HepG2 (cell line): ENCODE measurements at places on chromosomes 2 and 18.

GRCh38 chr18:22112215-22112614, 57.2 kb upstream of the GATA6 start:
- DNase-seq: no peak

GRCh38 chr2:64924170-64924934, 64.8 kb upstream of the SLC1A4 start:
- DNase-seq: no peak

DNA sequence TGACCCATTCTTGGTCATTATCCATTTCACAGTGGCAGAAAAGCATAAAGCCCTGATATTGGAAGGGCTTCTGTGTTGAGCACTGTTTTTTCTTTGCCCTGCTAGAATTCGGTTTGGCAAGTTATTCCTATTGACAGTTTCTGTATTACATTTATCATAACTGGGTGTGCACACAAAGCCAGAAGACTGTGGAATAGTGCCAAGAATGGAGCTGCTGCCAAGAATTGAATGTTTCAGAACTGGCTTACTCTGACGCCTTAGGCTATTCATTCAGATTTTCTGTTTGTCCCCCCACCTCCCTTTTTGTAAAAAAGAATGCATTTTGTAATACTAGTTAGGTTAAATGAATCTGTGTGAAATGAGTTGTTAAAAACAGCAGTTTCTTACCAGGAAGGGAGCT, 12.7 kb downstream of the KDM3A start:
- DNase-seq: no peak

DNA sequence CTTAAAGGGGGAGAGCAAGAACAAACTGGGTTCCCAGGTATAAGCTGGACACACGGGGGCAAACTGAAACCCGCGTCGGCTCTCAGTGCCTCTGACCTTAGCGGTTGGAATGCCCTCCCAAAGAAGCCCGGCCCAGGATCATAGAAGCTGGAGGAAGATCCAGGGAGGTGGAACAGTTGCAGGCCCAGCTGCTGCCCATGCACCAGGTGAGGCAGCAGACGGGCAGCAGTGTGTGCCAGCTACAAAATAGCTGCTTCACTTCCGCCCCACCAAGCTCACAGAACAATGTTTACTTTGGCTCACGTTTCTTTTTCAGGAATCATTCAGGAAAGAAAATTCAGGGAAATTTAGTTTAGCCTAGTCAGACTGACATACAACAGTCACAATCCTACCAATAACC, 3.9 kb upstream of the ERMN start:
- no peak for DNase-seq

- DNase-seq: no peak
Measured at GRCh38 chr2:1758171-1758570, 13.9 kb upstream of the PXDN start.

DNA sequence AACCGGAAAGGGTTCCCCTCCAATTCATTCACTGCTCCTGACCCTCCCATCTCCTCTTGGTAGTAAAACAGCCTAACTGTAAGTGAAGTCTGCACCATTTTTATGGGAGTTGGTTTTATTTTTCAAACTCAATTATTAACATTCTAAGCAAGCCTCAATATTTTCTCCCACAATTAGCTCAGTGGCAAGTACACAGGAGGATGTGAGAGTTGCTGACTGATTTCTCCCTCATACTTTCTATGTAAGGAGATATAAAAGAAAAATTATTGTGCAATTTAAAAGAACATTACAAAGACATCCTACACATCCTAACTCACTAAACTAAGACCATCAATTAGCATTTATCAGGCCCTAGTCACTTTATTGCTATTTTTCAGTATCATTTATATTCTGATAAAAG, 73.9 kb downstream of the PIAS2 start:
- DNase-seq: no peak

DNA sequence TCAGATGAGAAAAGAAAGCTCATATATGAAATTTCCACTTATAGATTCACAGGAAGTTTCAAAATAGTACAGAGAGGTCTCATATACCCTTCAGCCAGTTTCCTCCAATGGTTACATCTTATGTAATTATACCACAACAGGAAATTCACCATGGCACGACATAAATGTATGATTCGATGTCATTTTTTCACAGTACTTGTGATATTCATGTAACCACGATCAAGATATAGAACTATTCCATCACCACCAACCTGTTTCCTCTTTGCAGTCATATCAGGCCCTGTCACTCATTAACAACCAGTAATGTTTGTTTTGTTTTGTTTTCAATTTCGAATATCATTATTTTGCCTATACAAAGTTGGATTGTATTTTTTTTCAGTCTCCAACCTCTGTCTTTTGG, 314.3 kb upstream of the POU3F3 start:
- no peak for DNase-seq

DNA sequence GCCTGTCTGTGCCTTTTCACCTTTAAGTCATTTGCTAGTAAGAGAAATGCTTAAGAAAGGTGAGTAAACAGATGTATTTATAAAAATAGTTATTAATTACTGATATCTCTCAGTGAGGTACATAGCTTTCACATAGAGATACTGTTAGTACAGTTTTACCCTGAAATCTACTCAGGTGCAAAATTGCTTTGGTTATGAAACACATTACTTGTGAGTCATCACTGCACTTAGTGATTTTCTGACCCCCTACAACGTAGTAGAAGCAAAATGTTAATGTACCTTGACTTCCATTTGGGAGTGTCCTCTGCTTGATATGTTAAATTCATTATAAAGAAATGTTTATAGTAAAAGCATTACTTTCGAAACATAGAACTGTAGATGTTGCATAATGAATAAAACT, 6.5 kb downstream of the GLS start:
- no peak for DNase-seq

- DNase-seq: no peak
Measured at GRCh38 chr18:64253222-64253621, 104.3 kb upstream of the LINC00305 start.

- DNase-seq: no peak
Measured at GRCh38 chr2:147636886-147637285, 207.9 kb upstream of the ACVR2A start.

- no peak for DNase-seq
Measured at GRCh38 chr18:69216321-69216720, 184.4 kb upstream of the DOK6 start.

DNA sequence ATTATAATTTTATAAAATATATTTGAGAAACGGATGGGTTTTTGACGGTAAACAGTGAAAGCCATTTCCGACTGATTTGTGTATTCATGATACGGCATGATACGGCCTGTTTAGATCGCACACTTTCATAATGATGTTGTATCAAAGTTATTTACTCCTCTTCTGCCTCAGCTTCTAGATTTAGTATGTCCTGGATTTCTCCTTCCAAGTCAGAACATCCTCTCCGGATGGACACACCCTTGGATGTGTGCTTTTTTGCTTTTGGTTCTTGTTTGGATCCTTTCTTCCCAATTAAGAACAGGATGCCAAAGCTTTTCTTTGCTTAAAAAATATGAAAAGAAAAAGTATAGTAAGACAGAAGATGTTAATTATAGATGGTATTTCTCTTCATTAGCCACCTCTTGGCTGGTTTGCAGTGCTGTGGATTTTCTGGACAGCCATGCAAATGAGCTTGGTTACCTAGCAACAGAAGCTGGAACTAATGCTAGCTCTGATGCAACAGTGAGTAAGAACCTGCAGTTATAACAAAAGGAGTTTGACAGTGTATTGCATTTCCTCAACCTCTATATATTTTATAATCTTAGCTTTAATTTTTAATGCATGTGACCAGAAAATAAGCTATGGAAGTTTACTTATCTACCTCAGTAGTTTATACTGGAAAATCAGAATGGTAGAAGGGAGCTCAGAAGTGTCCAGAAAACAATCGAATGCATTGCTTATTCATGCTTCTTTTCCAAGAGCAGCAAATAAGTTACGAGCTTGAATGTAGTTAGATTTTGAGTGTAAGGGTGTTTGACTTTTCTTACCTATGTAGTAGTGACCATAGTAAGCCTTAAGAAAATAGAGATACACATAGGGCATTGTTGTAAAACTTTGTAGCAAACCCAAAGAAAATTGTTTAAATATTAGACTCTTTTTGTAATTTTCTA, 27.9 kb downstream of the RMND5A start:
- DNase-seq: peak; percentile 12

DNA sequence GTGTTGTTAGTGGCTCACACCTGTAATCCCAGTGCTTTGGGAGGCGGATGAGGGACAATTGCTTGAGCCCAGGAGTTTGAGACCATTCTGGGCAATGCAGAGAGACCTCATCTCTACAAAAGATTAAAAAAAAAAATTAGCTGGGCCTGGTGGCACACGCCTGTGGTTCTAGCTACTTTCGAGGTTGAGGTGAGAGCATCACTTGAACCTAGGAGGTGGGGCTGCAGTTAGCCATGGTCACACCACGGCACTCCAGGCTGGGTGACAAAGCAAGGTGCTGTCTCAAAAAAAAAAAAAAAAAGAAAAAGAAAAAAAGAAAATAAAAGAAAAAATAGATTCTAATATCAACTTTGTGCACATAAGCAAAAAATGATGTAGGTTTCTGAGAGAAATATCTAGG, 1492.5 kb upstream of the TMEFF2 start:
- no peak for DNase-seq

GRCh38 chr18:44668270-44668975, 12.3 kb upstream of the SETBP1 start:
- no peak for DNase-seq

DNA sequence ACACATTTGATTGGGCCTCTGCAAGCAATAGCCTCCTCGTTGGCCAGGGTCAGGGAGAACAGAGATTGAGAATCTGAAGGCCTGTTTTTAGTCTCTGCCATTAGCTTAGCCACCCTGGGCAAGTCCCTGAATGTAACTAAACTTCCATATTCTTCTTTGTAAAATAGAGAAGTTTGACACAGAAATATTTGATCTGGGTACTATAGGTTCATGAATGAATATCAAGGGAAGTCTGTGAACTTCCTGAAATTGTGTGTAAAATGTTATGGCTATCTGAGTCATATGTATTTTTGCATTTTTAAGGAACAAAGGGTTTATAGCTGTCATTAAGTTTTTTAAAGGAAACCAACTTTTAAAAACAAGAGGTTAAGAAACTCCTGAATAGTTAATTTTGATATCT, 23.2 kb downstream of the RND3 start:
- no peak for DNase-seq

GRCh38 chr2:111157798-111158197, 37.1 kb downstream of the BCL2L11 start:
- no peak for DNase-seq

GRCh38 chr2:96955762-96956161, 30.6 kb downstream of the FAM178B start:
- no peak for DNase-seq

- no peak for DNase-seq
Measured at GRCh38 chr2:130363479-130363878, 7.6 kb downstream of the PTPN18 start.

GRCh38 chr18:51614033-51614432, 416.6 kb upstream of the MEX3C start:
- peak; percentile 5 for DNase-seq

DNA sequence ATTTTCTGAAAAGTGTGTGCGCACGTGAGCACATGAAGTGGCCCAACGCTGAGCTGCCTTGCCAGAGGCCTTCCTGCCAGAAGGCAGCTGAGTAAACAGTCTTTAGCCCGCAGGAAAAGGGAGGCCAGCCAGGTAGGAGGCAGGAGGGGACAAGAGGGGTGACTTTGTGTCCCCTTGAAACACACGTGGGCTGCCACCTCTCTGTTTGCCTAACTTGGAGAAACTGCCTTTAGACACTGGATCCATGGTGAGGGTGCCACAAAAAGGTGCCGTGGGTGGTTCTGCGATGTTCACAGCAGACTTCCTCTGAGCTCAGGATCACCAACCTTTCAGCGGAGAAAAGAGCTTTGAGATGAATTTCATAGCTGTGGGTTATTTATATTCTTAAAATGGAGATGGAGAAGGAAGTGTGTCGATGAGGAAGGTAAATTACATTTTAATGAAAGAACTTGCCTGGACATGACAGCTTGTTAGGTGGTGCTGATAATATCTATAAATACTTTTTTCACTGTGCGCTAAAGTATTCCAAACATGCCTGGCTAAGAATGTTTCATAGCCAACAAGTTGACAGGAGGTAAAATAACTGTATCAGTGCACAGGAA, 36.6 kb upstream of the ASB1 start:
- no peak for DNase-seq

GRCh38 chr2:202378001-202378400, 1.9 kb downstream of the BMPR2 start:
- DNase-seq: no peak

DNA sequence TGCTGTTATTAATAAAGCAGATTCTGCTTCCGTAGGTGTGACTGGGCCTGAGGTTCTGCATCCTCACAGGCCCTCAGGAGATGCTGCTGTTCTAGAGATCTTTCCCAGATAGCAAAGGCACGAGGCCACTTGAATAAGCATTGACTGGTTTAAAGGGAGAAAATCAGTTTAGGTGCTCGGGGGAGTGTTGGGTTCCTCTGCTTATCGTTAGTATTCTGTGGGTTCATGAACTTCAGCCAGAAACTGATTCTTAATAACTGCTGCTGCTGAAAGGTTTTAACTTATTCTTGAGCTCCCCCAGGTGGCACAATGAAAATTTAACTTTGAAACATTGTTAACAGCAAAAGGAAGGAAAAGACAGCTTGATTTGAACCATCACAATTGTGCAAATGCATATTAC, 56.9 kb downstream of the ITGA6 start:
- DNase-seq: peak; percentile 41

GRCh38 chr18:6219116-6219717, 195.5 kb downstream of the L3MBTL4 start:
- peak; percentile 24 for DNase-seq

DNA sequence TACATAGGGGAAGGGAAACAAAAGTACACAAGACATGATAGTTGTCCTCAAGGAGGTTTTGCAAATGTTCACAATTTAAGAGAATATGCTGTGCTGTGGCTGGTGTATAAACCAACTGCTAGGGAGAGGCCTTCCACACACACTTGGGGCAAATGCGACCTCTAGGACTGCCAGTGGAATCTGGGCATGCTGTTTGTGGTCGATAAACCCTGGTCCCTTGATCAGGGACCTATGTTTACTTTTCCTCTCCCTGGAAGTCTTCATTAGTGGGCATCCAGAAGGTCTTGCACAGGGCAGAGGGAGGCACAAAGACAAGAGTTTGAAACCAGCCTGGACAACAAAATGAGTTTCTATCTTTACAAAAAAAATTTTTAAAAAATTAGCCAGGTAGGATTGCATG, 7.3 kb upstream of the IL1B start:
- DNase-seq: no peak

DNA sequence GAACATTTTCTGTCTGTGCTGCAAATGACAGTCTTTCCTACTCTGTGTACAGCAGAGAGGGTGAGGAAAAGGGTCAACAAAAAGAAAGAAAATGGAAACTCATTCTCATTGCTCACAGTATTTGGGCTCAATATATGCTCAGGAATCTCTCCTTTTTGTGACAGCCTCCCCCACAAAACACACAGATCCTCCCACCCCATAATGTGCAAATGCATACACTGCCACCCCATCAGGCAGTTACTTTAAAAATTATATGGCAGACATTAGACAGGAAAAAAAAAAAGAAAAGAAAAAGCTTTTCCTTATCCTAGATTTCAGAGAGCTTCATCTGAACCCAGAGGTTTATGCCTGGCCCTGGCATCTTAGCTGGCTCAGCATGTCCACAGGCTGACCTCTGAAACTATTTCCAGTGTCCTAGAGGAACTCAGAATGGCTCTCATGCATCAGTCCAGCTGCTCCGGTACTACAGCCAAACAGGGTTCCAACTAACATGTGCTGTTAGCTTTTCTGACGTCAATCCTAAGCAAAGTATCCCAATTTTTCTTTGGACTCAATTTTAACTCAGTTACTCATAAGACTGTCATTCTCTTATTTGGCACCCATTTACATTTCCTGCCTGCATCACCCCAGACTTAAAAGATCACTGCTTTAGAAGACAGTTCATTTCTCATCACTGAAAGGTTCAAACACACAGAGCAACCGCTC, 105.9 kb downstream of the RBMS1 start:
- DNase-seq: no peak

GRCh38 chr2:27953077-27953476, 62.5 kb downstream of the BABAM2 start:
- peak; percentile 20 for DNase-seq
